ENCODE measurements at places on chromosomes 1 and 21.

GRCh38 chr21:32044205-32045180 lies 171.7 kb downstream of the HUNK start:
- DNase-seq = no peak

- no peak for DNase-seq
These were observed 471 bp downstream of the POLR3C start for GRCh38 chr1:145824499-145824842.

GRCh38 chr21:45016406-45017038 lies 57.9 kb upstream of the ADARB1 start:
- DNase-seq = no peak

DNA sequence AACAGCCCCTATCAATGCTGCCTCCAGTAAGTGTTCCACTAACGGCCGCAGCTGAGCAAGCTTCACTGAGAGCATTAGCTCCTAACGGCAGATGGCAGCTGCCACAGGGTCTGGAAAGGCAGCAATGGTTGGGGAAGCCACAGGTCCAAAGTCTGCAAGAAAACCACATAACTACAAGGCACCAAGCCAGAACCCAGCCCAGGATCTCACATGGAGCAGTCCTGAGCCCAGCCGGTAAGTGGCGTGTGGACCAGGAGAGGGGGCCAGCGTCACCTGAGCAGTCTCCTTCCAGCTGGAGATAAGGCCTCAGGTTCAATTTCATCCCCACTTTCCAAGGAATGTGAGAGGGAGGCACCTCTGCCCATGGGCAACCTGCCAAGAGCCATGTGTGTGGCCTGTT lies 13.2 kb downstream of the SYT2 start:
- no peak for DNase-seq

GRCh38 chr21:42745511-42746239 lies 92.3 kb downstream of the PDE9A start:
- no peak for DNase-seq

- no peak for DNase-seq
These were observed 182.5 kb downstream of the RHOU start for GRCh38 chr1:228917755-228918154.

- no peak for DNase-seq
These were observed 14.1 kb upstream of the DPT start for GRCh38 chr1:168742994-168743650.

- DNase-seq = peak; percentile 39
These were observed 696.0 kb upstream of the CHRM3 start for GRCh38 chr1:238690415-238690814.

DNA sequence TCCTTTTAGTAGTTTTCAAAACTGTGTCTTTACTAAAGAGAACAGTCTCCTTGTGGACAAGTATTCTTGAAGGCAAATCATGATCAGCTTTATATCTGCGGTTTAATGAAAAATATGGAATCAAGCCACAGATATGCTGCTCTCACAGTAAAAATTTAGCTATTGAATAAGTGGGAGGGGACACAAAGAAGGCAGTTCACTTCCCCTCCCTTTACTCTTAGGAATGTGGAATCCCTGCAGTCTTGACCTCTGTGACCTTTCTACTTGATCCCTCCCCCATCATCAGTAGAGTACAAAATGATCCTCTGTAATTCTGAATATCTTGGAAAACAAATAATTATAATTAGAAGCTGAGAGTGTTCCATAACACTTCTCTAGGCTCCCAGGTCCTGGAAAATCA lies 136.7 kb upstream of the HOOK1 start:
- peak; percentile 45 for DNase-seq

- DNase-seq = peak; percentile 82
These were observed 39.7 kb downstream of the PALMD start for GRCh38 chr1:99685516-99686180.

- no peak for DNase-seq
These were observed 842 bp upstream of the GCSAML start for GRCh38 chr1:247548092-247548491.

DNA sequence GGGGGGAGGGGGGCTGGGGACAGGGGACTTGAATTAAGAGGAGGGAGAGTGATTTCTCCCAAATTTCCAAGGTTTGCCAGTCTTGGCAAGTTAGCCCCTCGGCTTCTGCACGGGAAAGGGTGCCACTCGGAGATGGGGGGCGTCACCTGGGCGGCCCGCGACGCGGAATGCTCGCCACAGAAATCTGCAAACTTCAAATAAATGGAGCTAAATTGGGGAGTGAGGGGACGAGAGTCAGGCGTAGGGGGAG lies 885 bp upstream of the SSBP3 start:
- DNase-seq = no peak

DNA sequence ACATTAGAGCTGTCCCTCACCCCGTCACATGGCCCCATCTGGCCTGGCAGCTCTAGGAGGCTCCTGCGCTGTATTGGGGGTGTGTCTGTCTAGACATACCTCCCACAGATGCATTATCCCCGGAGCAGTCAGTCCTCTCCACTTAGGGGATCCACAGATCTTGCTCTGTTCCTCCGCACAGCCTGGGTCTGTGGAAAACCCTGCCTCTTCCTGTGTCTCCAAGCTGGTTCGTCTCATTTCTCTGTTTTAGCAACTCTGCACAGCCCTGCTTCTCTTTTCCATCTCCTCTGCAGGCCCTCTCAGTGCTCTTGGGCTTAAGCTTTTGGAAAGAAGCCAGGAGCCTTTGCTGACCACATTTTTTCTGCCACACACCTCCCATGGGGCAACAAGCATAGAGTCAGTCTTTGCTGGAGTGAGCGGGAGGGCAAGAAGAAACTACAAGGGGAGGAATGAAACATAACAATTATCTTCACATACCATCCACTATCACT lies 241.5 kb downstream of the FOXD2 start:
- peak; percentile 49 for DNase-seq

- peak; percentile 72 for DNase-seq
These were observed 14.7 kb upstream of the AQP10 start for GRCh38 chr1:154306151-154306550.

- no peak for DNase-seq
These were observed 86.1 kb upstream of the SLC2A1 start for GRCh38 chr1:43044572-43045361.

- no peak for DNase-seq
These were observed 7.7 kb downstream of the AURKAIP1 start for GRCh38 chr1:1367315-1367714.

GRCh38 chr21:46040707-46041106 lies 57.2 kb upstream of the COL6A2 start:
- no peak for DNase-seq

DNA sequence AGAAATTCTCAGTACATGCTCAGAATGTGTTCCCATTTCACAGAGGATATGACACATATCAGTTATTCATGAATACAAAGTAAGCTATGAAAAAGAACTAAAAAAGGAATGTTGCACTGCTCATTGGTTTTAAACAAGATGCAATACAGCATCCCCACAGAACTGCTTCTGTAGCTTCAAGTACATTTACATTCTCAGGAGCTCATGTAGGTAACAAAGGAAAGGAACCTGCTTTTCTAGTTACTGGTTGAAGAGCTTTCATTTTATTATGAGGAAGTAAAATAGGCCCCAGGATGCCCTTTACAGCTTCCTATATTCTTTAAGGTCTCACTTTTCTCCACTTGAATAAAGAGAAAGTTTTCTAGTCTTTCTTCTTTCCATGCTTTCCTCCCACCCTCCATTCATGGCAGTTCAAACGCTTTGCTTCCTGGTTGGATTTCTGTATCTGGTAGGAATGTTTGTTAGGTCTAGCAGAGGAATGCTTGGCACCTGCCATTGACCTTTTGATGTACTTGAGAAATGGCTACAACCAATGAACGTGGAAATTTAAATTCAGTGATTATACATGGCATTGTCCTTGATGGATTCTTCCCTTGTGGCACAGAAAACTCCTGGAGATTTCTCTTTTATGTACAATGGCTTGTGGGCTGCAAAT lies 27.1 kb upstream of the KCNK2 start:
- no peak for DNase-seq

- no peak for DNase-seq
These were observed 234.9 kb downstream of the PTPRC start for GRCh38 chr1:198873696-198874230.

- DNase-seq = peak; percentile 92
These were observed 412.8 kb upstream of the LYPLAL1 start for GRCh38 chr1:218760601-218761570.

DNA sequence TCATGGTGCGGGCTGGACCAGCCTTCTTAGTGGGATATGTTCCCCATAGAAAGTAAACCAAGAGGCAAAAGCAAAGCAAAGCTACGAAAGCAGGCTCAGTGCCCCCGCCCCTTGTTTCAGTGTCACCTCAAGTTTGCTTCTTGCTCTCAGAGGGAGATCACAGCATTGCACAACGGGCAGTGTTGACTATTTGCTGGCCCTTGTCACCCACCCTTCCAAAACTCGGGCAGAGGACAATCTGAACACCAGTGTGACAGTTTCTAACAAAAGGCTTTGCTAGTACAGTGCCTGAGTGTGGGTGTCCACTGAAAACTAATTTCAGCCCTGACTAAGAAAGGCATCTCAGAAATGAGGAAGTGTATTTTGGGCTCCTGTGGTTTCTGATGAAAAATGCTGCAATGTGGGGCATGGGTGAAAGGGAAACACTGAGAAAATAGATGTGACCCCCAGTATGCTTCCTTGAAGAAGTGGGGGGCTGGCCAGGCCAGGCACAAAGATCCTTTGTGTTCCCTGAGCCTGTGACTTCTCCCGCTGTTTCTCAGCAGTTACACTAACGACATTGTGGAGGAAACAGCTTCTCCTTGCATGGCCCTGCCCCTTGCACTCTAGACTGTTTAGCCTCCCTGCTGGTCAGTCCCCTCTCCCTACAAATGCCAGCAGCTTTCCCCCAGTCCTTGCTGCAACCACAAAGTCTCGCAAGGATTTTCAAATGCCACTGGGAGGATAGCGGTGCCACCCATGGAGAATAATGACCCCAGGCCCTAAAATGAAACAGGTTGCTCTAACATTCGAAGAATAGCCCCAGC lies 33.3 kb upstream of the KCNE1 start:
- DNase-seq = peak; percentile 60

DNA sequence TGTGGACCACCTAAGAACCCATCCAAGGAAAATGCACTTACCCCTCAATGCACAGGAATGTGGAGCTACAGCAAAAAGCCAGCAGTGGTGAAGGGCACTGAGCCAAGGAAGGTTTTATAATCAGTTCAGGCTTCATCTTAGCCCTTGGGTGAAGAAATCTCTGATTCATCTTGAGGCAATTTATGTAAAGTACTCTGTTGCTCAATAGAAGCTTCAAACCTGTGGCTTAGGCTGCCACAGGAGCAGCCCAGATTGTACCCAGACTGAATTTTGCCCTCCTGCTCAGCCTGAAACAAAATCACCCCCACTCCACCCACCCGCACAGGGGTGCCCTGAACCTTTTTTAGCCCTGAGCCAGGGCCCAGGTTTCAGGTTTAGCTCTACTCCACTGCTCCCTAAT lies at the start of gene S100A12:
TSS of gene S100A12 (minus strand) at position 111 of the 400 bp plus-strand sequence. CDS start 1,029 bp downstream, outside the sequence.
- peak; percentile 94 for DNase-seq

DNA sequence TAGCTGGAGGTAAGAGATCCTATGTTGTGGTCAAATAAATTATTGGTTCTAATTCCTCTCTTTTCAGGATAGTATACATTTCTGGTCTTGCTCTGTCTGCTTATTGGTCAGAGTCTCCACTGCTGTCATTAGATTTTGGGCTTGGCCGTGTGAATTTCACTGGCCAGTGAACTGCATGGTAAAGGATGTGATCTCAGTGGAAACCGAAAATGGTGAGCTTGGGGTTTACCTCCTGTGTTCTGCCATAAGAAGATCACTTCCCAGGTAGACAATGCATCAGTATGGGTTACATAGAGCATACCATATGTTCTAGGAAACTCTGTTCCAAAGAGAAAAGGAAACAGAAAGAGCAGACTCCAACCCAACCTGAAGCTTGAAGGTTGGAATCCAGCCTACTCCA lies 1123.3 kb upstream of the B3GALT2 start:
- DNase-seq = no peak

DNA sequence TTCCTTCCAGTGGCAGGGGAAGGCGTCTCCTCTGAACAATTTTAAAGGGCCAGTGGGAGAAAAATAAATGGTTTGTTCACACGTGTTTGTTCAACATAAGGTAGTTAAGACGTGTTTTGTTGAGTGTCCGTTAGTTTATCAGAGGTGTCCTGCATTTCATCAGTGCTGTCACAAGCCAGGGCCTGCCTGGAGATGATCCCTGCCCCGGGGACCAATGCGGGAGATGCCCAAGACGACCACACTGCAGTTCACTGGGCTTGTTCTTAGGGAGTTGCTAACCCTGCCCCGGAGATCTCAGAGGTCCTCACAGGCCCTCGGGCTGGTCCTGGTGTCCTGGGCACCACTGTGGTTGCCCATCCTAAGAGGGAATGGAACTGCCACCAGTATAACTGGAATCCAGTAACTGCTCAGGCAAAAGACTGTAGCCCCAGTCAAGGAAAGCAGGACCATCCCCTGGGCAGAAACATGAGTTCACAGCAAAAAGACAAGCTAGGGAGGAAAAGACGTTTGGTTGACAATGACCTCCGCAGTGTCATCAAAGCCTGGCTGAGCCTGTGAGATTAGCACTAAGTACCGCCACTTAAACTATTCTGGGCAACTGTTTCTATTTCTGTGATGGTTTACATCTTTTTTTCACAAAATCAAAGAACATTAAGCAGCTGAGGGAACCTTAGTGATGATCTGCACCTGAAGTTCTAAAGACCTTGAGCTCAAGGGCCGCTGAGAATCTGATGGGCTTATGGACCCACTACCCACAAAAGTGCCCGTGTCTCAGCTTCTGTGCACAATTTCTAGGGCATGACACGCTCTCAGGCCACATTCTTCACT lies 44.9 kb upstream of the LIN9 start:
- no peak for DNase-seq

- DNase-seq = no peak
These were observed 302.2 kb downstream of the NTNG1 start for GRCh38 chr1:107443027-107443426.

- DNase-seq = no peak
These were observed 3.4 kb downstream of the USP33 start for GRCh38 chr1:77756052-77756754.

DNA sequence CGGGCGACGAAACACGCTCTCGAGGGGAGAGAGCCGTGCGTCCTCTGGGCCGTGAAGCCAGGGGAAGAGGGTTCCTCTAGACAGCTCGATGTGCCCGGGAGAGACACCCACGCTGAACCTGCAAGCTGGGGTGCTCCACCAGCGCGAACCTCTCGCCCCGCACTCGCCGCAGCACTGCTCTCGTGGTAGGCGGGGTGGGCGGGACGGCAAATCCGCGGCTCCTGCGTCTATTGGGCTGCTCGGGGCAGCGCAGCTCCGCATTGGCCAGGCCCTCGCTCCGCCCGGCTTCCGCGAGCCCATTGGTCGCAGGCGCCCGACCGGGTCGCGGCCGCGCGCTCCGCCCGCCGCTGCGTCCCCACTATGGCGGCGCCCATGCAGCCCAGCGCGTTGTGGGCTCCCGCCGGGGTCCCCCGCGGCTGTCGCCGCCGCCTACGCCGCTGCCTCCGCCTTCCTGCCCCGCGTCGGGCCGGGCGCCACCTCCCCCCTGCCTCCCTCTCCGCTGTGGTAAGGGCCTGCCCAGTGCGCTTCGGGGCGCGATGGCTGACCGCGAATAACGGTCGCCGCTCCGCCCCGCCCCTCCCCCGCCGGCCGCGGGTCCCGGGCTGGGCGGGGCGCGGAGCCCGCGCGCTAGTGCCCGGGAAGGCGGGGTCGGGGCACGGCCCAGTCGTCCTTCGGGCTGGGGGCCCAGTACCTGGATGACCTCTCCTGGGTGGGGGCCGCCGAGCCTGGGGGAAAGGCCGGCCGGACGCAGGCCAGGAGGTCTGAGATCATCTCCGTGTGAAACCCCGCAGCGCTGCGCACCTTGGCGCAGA lies at the start of gene ST3GAL3:
TSS of gene ST3GAL3 (plus strand) at position 347 of the 812 bp plus-strand sequence. CDS start 28,727 bp downstream, outside the sequence.
- peak; percentile 96 for DNase-seq

Data from iris pigment epithelial cell (primary cell).